ENCODE measurements at places on chromosomes 7 and 10. TPM values are rescaled to one million over a fixed set of nuclear protein-coding genes. Genes with fewer than 3 reads are reported as not detected.
A peak's percentile ranks its signal among the peaks of the same experiment; 100 is the strongest.

DNA sequence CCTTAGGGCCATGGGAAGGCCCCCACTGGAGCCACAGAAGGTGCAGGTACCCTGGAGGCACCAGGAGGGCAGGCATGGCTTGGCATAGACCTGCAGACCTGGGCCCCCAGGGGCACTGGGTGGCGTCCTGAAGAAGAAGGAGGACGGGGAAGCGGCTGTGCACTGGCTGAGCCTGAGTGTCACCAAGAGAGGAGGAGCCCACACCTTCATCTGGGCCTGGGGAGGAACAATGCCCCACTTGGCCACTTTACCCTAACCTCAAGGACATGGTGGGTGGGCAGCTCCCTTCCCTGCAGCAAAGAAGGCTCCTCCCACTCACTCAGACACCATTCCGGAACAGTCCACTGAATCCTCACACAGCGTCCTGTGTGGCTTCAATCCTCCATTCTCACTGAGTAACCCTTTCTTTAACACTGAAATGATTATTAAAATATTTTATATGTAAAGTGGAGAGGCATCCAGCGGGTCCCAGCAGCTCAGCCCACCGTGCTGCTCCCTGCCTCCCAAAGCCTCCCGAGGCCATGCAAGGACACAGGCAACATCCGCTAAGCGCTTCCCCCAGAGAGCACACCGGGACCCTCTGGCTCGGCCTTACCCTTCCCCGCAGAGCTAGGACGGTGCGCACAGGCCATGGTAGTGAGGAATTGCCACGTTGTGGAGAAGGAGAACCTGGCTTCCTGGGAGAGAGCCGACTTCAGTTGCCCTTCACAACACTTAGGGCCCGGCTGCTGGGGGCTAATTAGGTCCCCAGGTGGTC, 516.7 kb upstream of the MGMT start:
- DNase-seq: no peak

DNA sequence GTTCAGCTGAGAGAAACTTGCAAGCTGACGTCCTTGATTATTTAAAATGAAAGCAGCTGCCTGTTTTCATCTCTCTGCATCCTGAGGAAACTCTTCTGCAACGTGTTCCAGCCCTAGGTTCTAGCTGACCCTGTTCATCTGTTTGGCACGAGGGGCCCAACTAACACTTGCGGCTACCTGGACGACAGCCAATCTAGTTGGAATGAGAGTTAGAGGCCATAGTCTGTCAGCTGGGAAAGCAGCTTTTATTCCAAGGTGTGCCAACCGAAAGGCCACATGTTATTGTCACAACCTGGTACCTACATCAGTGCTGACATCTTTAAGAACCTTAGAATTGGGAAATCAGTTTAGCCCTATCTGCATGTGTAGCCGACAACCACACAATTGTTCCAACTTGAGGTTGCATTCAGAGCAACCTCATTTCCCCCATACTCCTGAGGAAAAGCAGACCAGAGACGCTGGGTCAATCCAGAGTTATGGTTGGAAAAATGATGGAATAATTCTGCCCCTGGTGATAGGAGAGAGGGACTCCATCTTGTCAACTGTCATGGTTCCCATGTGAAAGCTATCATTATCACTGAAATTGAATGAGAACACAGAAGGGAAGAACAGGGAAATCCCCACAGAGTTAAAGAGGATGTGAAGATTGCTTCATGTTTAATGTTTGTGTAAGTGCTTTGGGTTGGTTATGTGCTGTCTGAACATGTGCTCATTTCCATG, 121.6 kb downstream of the EGFR start:
- DNase-seq: peak; percentile 23

- DNase-seq: no peak
These were observed 81.3 kb downstream of the VWDE start for GRCh38 chr7:12322284-12322902.

- no peak for DNase-seq
These were observed 6.5 kb downstream of the ERCC6 start for GRCh38 chr10:49532461-49532860.

GRCh38 chr10:5078547-5079180, 15.6 kb upstream of the AKR1C3 start:
- DNase-seq: no peak

SHH gene
- 4.5 TPM for total RNA-seq

PLCE1 gene
- total RNA-seq: 0.55 TPM

EEF1AKMT2 gene
- 13.5 TPM for total RNA-seq

CLDN15 gene
- total RNA-seq: 10.3 TPM
